ENCODE measurements at places on chromosomes 1 and 21.

- no peak for DNase-seq
These were observed 7.0 kb downstream of the EPHX1 start for GRCh38 chr1:225816643-225817538.

GRCh38 chr1:245043611-245043940 is 111.2 kb upstream of the KIF26B start:
- no peak for DNase-seq

DNA sequence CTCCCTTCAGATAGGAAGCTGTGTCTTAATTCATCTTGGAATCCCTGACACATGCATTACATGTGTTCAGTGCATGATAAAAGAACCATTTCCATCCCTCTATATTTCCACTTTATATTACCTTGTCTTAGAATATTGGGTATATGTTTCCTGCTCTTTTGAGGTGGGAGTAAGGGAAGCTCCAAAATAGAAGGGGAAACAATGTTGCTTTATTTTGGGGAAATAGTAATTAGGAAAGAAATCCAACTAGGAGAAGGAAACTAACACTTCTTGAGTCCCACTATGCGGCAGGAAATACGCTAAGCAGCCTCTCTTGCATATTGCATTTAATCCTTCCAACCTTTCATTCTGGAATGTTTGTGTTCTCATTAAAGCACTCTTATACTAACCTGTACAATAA is 89.4 kb upstream of the VAV3 start:
- no peak for DNase-seq

DNA sequence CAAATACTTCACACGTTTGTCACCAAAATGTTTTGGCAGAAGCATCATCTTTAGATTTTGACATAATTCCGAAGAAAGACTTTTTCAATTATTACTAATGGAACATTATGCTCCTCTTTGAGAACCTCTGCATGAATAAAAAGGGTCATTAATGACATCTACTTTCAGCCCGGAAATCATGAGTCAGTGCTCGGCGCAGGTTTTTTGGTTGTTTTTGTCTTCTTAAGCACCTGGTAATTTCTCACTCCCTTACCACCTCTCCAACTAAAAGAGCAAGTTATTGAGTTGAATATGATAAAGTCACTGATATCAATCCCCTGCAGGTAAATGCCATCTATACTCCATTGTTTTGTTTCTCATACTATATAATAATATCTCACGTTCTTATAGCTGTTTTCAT is 113.0 kb upstream of the PBX1 start:
- no peak for DNase-seq

GRCh38 chr1:111199329-111199728 is 1.1 kb downstream of the DENND2D start:
- DNase-seq, result no peak

DNA sequence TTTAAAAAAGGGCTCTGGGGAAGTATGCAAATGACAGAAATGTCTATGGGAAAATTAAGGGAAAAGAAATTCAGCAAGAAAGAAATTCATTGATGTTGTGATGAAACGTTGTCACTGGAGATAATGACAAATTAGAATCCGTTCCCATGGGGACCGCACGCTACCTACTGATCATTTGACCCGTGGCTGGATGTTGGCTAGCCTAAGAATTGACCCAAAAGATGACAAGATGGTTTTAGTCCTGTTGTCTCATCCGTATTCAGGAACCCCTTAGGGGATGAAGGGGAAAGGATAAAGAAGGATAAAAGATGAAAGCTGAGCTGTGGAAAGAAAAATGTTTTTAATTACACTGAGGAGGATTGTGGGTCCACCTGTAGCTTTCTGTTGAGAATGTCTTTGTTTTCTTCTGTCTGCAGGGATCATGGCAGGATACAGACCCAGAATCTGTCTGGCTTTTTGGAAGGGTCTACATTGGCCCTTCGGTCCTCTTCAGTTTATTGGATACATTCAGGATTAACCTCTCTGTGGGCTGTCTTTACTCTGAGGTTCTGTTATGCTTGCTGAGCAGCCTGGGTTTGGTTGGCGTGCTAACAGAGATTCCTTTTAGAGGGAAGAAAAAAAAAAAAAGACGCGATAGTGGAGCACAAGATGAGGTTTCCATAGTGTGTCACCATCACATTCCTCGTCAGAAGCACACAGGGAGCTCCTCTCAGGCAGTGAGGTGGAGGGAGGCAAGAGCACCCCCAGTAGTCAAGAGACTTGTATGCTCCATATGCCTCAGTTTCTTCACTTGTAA is 106.2 kb downstream of the CACHD1 start:
- no peak for DNase-seq
